ENCODE measurements at places on chromosomes 11 and 22. TPM values are rescaled to one million over a fixed set of nuclear protein-coding genes. Genes with fewer than 3 reads are reported as not detected.
A peak's percentile ranks its signal among the peaks of the same experiment; 100 is the strongest.

The SCUBE2 gene
- 0.17 TPM for total RNA-seq

The PPFIBP2 gene
- total RNA-seq = 22.2 TPM

The OR4A16 gene
- not detected for total RNA-seq

The SOX6 gene
- not detected for total RNA-seq

The SLC22A8 gene
- not detected for total RNA-seq

The OR5T3 gene
- not detected for total RNA-seq

The WNT11 gene
- total RNA-seq = not detected

The MRGPRX4 gene
- total RNA-seq = not detected

The TIMP3 gene
- total RNA-seq = not detected

The CAT gene
- 29.1 TPM for total RNA-seq

The DTX4 gene
- 0.07 TPM for total RNA-seq

The CNIH2 gene
- 1.2 TPM for total RNA-seq

The OR52A1 gene
- not detected for total RNA-seq

The RPL3 gene
- total RNA-seq = 3,511 TPM

- no peak for DNase-seq
Measured at GRCh38 chr11:83252941-83253340, 33.2 kb downstream of the CCDC90B start.

GRCh38 chr11:3867209-3868091 is 12.0 kb downstream of the STIM1 start:
- DNase-seq = peak; percentile 70

DNA sequence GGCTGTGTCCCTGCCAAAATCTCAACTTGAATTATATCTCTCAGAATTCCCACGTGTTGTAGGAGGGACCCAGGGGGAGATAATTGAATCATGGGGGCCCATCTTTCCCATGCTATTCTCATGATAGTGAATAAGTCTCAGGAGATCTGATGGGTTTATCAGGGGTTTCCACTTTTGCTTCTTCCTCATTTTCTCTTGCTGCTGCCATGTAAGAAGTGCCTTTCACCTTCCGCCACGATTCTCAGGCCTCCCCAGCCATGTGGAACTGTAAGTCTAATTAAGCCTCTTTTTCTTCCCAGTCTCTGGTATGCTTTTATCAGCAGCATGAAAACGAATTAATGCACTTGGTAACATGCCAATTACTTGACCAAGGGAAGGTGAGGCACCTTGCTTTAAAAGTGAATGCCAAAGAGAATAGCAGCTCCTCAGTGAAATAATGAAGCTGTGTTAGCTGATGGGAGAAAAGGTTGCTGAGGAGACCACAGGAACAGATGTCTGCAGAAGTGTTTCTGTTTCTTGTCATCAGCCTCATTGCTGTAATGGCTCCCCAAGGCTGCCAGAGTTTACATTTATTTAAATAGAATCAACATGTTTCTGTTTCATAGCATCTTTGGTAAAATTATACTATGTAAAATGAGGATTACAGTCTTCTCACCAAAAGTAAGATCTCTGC is 89.0 kb upstream of the CD44 start:
- peak; percentile 38 for DNase-seq

DNA sequence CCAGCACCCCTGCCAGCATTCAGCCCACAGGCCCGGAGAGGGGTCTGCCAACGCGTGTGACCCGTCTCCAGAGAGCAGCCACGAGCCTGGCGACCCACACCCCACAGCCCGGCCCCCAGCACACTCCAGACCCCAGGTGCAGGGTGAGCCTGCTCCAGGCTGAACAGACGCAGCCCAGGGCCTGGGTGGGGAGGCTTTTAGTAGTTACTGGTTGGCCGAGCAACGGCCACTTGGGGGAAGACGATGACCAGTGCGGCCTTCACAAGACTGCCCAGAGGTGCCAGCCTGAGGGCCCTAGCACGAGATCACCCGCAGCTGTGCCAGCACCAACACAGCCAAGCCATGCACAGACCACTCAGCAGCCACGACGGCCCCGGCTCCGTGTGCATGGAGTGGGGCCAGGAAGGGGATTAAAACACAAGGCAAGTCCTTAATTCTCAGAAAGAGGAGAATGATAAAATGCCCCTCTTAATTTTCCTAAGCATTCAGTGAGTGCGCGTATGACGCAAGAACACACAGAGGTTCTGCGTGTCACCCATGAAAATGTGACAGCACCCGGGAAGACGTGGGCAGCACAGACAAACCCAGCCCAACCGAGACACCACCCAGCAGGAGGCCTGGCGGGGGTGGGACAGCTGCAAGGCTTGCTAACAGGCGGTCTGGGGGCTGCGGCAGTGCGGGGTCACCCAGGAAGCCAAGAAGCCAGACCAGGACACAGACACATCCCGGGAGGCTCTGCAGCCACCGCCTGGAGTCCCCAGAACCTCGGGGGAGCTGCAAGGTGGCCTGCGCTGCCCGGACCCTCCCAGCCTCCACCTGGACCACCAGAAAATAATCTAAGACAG is 47.6 kb downstream of the BRD1 start:
- no peak for DNase-seq

DNA sequence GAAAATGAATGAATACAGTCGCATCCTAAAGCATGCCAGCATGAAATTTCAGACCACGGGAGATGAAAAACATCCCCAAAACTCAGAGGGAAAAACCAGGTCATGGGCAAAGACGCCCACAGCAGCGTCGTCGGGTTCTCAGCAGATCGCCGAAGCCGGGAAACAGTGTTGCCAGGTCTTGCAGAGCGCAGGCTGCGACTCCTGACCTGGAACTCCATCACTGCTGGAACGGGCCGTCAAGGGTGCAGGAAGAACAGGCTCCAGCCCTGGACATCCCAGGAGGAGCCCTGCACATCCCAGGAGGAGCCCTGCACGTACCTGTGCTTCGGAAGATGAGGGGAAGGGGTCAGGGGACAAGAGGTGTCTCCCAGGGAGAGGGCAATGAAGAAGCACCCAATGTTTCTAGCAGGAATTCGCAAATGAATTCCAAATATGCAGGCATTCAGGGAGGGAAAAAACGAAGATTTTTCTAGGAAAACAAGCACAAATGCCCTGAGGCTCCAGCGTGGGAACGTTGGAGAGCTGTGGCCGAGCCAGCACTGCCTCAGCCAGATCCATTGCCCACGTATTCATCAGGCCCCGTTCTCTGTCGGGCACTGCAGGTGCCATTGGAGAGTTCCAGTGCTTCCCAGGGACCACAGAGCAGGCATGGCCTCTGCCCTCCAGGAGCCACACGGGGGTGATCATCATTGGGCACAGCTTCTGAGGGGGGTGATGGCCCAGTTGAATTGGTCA is 1110.4 kb downstream of the BRD1 start:
- DNase-seq = no peak

GRCh38 chr11:45400591-45400990 is 114.5 kb upstream of the SYT13 start:
- DNase-seq = no peak

DNA sequence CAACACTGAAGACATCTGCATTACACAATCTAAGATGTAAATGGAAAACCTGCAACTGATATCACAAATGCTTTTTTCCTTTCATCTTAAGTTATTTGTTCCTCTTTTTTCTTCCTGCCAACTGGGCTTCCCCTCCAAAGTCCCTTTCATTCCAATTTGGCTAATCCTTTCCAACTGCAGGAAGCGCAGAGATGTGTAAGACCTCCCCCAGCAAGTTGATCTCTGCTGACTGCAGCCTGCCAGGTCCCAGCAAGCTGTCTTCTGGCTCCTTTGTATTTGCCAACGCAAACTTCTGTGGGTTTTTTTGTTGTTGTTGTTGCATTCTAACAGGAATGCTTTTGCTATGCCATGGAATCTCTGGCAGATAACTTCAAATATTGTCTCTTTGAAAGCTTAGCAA is 38.5 kb upstream of the LRRC4C start:
- DNase-seq = no peak

DNA sequence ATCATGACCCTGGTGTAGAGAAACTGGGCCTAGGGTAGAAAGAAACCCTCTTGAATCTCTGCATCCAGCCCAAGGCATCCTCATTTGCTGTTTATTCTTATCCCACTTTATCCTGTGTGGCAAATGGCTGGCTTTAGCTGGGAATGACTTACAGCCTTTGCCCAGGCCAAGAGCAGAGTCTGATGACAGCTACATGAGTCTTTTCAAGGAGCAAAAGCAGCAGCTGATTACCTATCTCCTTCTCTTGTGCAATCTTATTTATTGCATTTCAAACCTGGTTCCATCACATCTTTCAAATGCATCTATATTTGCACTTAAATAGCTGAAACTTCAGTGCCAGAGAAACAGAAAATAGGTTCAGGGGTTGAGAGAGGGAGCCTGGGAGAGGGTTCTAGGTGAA is 26.1 kb downstream of the SYT13 start:
- DNase-seq = no peak

- no peak for DNase-seq
Measured at GRCh38 chr11:131685906-131686305, 315.5 kb downstream of the NTM start.

GRCh38 chr22:37497062-37497599 is 10.9 kb upstream of the MFNG start:
- no peak for DNase-seq

- DNase-seq = no peak
Measured at GRCh38 chr11:112590764-112591163, 330.1 kb upstream of the PLET1 start.

- DNase-seq = no peak
Measured at GRCh38 chr11:118349475-118349874, 5.3 kb downstream of the CD3G start.

- DNase-seq = no peak
Measured at GRCh38 chr11:130025371-130025770, 22.7 kb upstream of the PRDM10 start.

- no peak for DNase-seq
Measured at GRCh38 chr11:6927030-6927617, 898 bp downstream of the ZNF215 start.

- no peak for DNase-seq
Measured at GRCh38 chr11:27416568-27417176, 53.7 kb upstream of the CCDC34 start.

DNA sequence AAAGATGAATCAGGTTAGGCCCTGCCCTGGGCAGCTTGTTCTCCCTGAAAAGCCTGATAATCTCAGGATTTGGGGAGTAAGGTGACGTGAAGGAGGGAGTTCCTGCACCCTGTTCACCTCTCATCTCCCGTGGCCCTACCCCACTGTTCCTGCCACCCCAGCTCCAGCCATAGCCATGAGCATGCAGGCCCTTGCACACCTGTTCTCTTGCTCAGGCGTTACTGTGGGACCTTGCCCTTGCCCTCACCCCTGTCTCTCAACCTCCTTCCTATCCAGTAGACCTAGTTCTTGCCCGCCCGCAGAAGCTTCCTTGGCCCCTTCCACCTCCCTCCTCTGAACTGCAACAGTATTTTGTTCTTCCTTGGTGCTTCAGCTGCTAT is 15.0 kb downstream of the TSKU start:
- no peak for DNase-seq

- no peak for DNase-seq
Measured at GRCh38 chr11:127996825-127997224, 590.5 kb downstream of the ETS1 start.

GRCh38 chr11:33257897-33258630 is 883 bp downstream of the HIPK3 start:
- DNase-seq = peak; percentile 77

- no peak for DNase-seq
Measured at GRCh38 chr22:50060441-50061140, 2.5 kb upstream of the TTLL8 start.

DNA sequence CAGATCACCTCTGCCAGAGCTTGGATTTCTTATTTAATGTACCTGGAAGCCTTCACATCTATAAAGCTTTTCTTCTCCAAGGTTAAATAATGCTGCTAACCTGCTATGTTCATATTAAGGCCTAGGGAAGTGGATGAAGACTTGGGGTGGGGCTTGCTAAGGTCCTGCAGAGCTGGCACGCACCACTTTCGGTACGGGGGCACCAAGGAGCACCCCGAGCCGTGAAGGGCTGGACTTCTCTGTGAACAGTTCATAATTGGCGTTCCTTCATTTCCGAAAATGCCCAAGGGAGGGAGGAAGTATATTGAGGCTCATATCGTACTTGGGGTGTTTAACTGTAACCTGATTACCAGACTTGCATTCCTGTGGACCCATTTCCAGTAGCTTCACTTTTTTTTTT is 59.6 kb downstream of the ST14 start:
- no peak for DNase-seq

DNA sequence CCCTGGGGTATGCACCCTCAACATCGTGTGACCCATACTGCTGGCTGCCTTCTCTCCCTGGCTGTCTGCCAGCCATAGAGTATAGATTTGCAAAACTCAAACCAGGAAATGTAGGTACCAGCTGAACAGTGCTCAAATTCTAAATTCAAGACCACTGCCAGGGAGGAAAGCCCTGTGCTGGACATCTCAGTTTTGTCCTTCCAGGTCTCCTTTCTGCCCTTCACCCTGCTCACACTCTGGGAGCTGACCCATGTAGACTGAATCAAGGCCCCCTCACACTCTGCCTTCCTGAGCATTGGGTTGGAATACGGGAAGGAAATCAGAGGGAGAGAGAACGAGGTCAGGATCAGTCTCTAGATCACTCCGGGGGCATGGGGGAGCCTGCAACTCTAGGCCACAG is 12.4 kb upstream of the DRD2 start:
- DNase-seq = no peak

GRCh38 chr11:95831198-95831883 is 41.0 kb downstream of the CEP57 start:
- DNase-seq = no peak

DNA sequence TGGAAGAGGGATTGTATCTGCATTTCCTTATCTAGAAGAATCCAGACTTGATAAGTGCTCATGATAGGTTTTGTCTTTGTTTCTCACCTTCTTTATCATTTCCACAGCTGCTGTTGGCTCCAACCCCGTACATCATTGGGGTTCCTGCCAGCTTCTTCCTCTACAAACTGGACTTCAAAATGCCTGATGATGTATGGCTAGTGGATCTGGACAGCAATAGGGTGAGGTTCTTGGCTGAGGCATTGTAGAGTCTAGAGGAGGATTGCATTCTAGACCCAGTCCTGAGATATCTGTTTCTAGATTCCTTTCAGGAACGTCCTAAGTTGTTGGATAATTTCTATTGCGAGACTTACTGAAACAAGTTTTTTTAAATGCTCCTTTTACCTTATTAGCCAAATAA is 8.1 kb downstream of the MADD start:
- no peak for DNase-seq

DNA sequence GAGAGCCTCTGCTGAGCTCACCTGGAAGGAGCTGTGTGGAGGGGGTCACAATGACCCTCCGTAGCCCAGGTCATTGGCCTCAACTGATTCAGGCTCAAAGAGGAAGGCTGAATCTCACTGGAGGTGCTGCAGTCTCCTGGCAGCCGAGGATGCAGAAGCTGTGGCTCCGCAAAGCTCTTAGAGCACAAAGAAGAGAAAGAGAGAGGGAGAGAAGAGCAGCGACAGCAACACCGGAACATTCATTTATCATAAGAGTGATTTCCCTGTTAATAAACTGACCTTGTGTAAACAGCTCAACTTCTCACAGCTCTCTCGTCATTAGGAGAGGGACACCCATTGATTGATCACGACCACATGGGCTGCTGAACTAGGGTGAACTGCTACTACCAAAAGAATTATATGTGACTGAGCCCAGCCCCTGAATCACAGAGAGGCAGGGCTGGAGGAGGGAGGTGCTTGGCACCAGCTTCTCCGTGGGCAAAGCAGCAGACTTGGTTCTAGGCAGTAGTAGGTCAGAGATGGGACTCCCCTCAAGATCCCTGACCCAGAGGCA is 281.7 kb downstream of the NXPE2 start:
- no peak for DNase-seq

Measured in activated naive CD4-positive, alpha-beta T cell treated with anti-CD3 and anti-CD28 coated beads for 36 hours (primary cell).